Effector memory CD8-positive, alpha-beta T cell (primary cell): ENCODE measurements at places on chromosomes 3 and 15.

DNA sequence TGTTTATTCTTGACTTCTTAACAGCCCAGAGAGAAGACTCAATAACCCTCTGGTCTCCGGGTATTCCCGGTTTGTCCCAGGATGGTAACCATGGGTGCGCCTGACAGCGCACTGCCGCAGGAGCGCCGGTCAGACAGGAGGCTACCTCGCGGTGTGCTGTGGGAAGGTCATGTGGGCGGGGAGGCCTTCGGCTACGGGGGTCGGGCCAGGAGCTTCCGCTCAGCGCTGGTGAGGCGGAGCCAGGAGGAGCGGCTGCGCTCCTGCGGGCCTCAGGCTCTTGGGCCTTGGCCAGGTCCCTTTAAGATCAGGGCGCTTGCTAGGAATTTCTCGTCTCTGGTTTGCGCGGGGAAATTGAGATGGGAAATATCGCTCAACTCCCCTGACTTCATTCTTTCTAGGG is 182.3 kb upstream of the NDN start:
- no peaks in the 10 kb centered on the region for H3K27me3 ChIP-seq
- H3K4me1 ChIP-seq, result no peaks in the 10 kb centered on the region
- DNase-seq, result no peak

- H3K4me3 ChIP-seq, result no peak overlapping the region
- H3K27ac ChIP-seq, result no peak overlapping the region
- peaks cover 27% of the 10 kb centered on the region for H3K4me1 ChIP-seq
Observed at GRCh38 chr3:15497964-15498363, 23.5 kb downstream of the COLQ start.

- peaks cover 47% of the 10 kb centered on the region for H3K27me3 ChIP-seq
- H3K36me3 ChIP-seq, result peaks cover 7% of the 10 kb centered on the region
Observed at GRCh38 chr15:57307527-57308169, 68.7 kb upstream of the CGNL1 start.

DNA sequence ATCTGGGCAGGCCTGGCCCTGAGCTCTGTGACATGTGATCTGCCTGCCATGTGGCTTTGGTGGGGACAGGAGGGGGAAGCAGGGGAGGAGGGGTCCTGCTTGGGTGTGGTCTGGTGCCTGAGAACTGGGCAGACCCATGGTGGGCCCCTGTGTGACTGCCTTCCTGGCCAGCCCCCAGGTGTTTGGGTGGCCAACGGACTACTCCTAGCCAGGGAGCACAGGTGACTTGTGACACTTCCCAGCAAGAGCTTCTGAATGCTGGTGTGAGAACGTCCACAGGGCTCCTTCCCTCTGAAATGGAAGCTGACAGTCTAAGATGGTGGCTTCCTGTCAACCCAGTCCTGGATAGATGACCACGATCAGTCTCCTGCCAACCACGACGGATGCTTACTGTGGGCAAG is 136.1 kb upstream of the MEF2A start:
- DNase-seq, result no peak
- peaks cover 2% of the 10 kb centered on the region for H3K36me3 ChIP-seq
- no peak overlapping the region for H3K4me3 ChIP-seq
- peaks cover 6% of the 10 kb centered on the region for H3K27me3 ChIP-seq

DNA sequence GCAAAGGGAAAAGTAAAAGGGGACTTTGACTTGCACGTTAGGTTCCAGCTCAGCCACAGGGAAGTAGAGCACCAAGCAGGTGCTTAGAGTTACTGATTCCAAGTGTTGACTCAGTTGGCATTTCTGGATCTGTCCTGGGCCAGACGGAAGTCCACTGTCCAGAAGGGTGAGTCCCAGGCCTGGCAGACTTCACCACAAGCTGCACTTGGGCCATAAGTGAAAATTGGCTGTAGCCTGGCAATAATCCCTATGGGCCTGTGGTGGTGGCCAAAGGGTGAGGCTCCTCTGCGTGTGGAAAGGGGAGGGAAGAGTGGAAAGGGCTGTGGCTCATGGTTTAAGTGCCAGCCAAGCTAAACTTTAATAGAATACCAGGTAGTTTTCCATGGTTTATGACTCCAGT is 121.5 kb downstream of the DTWD1 start:
- peaks cover 13% of the 10 kb centered on the region for H3K27me3 ChIP-seq
- no peak overlapping the region for H3K4me3 ChIP-seq
- H3K27ac ChIP-seq, result no peak overlapping the region
- DNase-seq, result no peak
- no peaks in the 10 kb centered on the region for H3K36me3 ChIP-seq

DNA sequence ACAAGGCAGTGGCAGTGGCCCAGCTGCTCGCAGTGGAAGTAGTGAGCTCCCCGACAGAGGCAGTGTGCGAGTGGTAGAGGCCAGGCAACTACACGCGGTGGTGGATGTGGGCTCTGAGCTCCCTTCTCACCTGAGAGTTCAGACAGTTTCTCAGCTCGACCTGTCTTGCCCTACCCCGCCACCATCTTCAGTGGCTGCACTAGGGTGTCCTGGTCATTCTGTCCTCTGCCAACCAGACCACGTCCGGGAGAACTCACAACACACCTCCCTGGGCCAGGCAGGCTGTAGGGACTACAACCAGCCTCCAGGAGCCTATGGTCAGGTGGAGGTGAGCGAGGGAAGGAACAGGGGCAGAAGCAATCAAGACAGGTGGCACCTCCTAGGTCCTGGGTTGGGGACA is 106.3 kb upstream of the SMAD3 start:
- H3K4me1 ChIP-seq, result no peaks in the 10 kb centered on the region
- H3K27me3 ChIP-seq, result peaks cover 7% of the 10 kb centered on the region
- H3K4me3 ChIP-seq, result no peak overlapping the region
- no peak for DNase-seq
- H3K36me3 ChIP-seq, result no peaks in the 10 kb centered on the region
- H3K27ac ChIP-seq, result no peak overlapping the region

- no peaks in the 10 kb centered on the region for H3K4me1 ChIP-seq
- peaks cover 4% of the 10 kb centered on the region for H3K27me3 ChIP-seq
- no peak for DNase-seq
- H3K4me3 ChIP-seq, result no peak overlapping the region
- no peaks in the 10 kb centered on the region for H3K36me3 ChIP-seq
- no peak overlapping the region for H3K27ac ChIP-seq
Observed at GRCh38 chr15:37223089-37223488, 122.7 kb upstream of the MEIS2 start.
